CD4-positive, alpha-beta T cell treated with Interleukin-17A for 1 hour (primary cell): ENCODE measurements at places on chromosomes 11 and 22.

- no peak for DNase-seq
These were observed 15.3 kb downstream of the KCNJ5 start for GRCh38 chr11:128906185-128907050.

GRCh38 chr11:8055091-8055835, 25.7 kb upstream of the TUB start:
- DNase-seq, result no peak

DNA sequence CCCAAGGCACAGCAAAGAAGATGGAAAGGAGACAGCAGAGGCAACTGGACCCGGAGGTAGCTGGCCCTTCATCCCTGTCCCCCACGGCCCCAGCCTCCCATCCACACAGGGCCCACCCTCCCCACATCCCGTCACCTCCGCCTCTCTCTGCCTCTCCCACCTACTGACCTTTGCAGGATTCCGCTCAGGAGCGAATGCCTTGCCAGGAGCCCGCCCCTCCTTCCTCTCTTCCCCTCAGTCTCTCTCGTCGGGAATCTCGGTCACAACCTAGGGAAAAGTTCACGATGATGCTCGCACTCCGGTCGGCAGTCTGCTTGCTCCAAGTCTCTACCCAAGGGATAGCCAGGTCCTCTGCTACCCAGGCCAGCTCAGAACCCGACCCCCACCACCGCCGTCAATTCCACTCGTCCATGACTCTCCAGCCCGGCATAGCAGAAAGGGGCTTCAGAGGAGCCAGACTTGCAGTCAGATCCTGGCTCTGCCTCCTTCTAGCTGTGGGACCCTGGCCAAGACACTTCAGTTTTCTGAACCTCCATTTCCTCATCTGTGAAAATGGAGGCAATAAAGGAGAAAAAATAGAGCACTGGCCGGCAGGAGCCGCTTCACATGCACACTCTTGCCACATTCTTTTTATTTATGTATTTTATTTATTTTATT, 10.2 kb downstream of the AHNAK start:
- no peak for DNase-seq

DNA sequence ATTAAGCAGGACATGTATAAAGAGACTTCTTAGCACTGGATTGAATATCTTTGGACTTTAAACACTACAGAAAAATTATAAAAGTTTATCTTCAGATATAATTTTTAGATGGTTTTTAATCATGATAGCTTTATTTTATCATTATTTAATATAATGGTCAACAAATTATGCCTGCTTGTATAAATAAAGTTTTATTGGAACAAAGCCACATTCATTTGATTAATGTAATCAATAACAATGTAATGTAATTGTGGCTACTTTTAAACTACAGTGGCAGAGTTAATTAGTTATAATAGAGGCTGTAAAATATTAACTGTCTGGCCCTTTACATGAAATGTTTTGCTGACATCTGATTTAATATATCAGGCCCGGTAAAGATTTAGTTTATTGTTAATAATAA, 70.0 kb downstream of the STIM1 start:
- no peak for DNase-seq

GRCh38 chr11:12235947-12236743, 125.8 kb downstream of the MICAL2 start:
- peak; percentile 74 for DNase-seq

DNA sequence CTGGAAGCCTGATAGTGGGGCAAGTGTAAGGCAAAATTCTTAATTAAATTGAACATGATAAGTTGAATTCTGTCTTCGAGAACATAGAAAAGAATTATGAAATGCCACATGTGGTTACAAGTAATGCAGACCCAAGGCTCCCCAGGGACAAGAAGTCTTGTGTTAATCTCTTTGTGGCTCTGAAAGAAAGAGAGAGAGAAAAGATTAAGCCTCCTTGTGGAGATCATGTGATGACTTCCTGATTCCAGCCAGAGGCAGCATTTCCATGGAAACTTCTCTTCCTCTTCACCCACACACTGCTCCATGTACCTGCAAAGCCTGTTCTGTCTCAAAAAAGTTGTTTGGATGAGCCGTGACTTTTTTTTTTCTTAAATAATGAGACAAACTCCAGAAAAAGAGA, 1.9 kb upstream of the TYR start:
- no peak for DNase-seq

GRCh38 chr11:61617515-61617914, 36.6 kb upstream of the SYT7 start:
- DNase-seq, result no peak

GRCh38 chr11:111983187-111983986, 41.8 kb upstream of the DLAT start:
- no peak for DNase-seq

GRCh38 chr11:62245271-62245753, 3.3 kb downstream of the SCGB1D2 start:
- no peak for DNase-seq

- no peak for DNase-seq
These were observed 46.4 kb downstream of the RTN4R start for GRCh38 chr22:20221421-20222340.

DNA sequence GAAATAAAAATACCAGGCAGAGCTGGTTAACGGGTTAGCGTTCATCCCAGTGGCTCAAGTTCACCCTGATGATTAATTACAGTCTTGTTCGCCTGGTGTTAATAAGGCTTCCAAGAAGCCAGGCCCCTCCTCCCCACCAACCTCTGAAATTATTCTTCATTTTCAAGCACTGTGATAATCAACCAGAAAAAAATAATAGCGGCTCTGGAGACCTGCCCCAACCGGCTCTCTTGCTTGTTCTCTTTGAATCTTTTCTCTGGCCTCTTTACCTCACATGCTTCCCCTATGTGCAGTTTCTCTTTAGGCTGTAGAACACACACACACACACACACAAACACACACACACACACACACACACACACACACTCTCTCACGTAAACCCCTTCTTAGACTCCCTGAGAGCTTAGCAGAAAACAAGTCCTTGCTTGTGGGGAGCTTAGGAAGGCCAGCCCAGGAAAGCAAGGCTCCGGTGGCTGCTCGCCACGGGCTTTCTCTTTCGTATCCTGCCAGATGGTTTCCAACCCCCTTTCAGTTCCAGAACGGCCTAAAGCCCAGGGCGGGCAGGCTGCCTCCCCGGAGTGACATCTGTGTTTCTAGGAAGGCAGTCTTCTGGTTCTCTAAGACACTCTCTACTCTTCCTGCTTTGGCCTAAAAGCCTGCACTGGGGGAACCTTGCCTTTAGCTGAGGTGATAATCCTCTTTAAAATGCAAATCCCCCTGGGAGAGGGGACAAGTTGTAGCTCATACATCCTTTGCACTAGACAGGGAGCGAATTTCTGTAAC, 106.4 kb upstream of the SESN3 start:
- peak; percentile 49 for DNase-seq

DNA sequence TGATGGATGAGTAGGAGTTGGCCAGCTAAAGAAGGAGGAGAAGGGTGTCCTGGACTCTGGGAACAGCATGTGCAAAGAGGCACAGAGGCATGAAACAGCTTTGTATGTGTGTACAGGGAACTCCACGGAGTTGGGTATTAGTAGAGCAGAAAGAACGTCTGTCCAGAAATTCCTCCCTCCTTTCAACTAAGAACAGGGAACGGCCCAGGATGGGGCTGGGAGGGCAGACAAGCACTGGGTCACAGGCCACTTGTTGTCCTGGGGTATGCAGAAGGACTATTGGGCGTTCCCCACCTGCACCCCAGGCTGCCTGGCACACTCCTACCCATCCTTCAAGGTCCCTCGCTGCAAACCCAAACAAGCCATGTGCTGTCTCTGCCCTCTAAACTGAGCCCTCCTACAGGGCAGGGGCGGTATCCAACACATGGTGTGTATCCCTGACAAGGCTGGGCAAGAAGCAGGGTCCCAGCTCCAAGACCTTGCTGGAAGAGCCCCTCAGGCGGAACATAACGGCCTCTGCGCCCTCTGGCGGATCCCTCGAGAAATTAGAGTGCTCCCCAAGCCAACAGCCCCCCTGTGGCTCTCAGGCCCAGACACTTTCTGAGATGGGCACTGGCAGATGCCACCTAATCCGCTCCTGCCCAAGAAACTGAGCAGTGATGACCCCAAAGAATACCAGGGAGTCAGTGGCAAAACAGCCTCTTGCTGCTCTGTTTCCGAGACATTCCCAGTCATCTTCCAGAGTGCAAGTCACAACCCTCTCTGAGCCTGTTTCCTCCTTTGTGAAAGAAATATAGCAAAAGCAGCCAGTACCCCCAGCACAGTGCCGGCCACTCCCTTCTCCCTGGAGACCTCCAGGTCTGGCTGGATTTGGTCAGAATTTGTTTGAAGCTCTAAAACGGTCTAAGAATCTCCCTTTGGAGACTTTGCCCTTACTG, 1.6 kb upstream of the ELFN2 start:
- DNase-seq, result peak; percentile 64

- DNase-seq, result no peak
These were observed 21.6 kb downstream of the SVIP start for GRCh38 chr11:22807855-22808570.

GRCh38 chr22:19873960-19874306, 19.3 kb upstream of the GNB1L start:
- no peak for DNase-seq

DNA sequence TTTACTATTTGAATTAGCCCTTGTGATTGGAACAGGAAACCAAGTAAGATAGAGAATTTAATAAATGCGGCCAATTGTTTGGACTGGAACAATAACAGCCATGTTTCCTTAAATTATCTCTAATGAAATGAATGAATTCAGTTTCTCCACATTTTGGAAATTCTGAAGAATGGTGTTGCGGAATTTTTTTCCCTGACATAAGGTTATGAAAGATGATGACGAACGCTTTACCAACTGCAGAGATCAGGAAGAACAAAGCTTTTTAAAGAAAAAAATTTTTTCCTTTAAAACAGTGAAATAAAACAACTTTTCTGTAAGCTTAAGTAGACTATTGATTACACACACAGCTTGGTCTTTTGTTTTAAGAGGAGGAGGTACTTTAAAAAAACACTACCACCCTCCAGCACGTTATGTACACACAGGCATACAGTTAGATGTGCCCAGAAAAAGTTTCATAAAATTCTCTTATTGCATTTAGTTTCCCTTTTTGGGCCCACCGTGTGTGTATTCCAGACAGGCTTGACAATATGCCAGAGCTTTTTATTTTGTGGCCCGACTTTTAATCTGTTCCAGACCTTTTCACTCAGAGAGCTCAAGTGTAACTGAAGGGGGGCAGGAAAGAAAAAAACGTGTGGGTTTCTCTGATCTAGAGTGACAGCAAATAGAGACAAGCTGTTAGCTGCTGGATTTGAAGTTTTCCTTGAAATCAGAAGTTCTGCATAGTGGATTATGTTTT, 77.3 kb downstream of the YAP1 start:
- no peak for DNase-seq

GRCh38 chr22:29780748-29781676, 13.8 kb downstream of the UQCR10 start:
- no peak for DNase-seq

GRCh38 chr22:44492036-44492405, 6.0 kb downstream of the RTL6 start:
- DNase-seq, result no peak

- DNase-seq, result no peak
These were observed 86.3 kb upstream of the HMGXB4 start for GRCh38 chr22:35170716-35171697.

DNA sequence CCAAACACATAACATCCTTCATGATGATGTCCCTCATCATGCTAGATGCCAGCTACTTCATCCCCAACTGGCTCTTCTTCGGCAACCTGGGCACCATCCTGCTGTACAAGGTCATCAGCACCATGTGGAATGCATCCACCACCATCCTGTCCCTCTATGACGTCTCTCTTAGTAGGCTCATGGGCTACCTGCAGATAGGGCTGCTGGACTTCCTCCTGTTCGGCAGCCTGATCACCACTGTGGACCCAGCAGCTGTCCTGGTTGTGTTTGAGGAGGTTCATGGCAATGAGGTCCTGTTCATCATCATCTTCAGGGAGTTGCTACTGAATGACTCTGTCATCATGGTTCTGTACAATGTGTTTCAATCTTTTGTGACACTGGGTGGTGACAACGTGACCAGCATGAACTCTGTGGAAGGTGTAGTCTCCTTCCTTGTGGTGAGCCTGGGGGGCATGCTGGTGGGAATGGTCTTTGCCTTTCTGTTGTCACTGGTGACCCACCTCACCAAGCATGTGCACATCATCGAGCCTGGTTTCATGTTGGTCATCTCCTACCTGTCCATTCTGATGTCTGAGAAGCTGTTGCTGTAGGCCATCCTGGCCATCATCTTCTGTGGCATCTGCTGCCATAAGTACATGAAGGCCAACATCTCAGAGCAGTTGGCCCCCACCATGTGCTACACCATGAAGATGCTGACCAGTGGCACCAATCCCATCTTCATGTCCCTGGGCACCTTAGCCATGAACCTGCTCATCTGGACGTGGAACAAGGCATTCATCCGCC, 120.7 kb upstream of the SERPIND1 start:
- DNase-seq, result no peak

DNA sequence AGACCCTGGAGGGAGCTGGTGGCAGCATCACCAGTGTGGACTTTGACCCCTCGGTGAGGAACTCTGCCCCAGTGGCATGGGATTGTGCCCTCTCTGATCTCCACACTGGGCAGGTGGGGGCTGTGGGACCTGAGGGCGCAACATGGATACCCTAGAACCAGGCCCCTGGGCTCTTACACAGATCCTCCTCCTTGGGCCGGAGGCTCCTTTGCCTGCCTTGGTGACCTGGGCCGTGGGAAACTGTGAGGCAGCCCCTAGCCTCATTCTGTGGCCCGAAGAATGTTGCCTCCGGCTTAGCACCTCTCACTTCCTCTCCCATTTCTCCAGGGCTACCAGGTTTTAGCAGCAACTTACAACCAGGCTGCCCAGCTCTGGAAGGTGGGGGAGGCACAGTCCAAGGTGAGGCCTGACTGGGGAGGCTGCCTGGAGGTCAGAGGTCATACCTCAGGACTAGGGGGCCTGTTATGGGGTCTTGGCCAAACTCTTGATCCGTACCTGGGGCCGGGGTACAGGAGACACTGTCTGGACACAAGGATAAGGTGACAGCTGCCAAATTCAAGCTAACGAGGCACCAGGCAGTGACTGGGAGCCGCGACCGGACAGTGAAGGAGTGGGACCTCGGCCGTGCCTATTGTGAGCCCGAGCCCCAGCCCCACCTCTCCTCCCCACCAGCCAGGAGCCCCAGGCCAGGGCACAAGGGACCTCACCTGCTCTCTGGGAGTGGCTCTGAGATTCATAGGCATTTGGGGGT, 12.2 kb downstream of the ATG16L2 start:
- DNase-seq, result no peak

DNA sequence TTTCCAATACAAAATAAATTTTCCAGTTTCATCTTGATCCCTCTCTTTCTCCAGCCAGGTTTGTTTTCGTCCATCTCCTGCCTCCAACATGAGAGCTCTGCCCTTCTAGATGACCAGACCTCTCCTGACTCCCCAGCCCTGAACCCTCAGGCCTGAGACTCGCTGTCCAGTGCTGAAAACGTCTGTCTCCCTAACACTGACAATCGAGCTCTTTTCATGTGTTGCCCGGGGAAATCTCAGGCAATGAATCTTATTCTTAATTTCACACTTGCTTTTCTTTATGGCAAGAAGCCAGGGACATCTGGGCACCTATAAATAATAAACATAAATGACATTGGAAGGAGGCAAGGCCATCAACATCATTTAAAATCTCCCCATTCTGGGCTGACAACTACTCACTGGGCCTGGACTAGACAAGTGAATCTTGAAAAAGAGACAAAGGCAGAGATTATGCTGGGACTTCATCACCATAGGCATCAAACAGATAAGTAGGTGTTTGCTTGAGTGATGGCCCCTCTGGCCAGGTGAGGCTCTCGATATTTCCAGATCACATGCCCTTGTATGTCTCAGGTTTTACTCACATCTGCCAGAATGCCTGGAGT, 274.5 kb upstream of the B3GAT1 start:
- DNase-seq, result no peak
